Hypothalamus (tissue), 51 donors: ENCODE measurements at places on chromosomes 16 and 17.

GRCh38 chr17:64938925-64939474, 19.7 kb upstream of the LRRC37A3 start:
- no peak for DNase-seq

DNA sequence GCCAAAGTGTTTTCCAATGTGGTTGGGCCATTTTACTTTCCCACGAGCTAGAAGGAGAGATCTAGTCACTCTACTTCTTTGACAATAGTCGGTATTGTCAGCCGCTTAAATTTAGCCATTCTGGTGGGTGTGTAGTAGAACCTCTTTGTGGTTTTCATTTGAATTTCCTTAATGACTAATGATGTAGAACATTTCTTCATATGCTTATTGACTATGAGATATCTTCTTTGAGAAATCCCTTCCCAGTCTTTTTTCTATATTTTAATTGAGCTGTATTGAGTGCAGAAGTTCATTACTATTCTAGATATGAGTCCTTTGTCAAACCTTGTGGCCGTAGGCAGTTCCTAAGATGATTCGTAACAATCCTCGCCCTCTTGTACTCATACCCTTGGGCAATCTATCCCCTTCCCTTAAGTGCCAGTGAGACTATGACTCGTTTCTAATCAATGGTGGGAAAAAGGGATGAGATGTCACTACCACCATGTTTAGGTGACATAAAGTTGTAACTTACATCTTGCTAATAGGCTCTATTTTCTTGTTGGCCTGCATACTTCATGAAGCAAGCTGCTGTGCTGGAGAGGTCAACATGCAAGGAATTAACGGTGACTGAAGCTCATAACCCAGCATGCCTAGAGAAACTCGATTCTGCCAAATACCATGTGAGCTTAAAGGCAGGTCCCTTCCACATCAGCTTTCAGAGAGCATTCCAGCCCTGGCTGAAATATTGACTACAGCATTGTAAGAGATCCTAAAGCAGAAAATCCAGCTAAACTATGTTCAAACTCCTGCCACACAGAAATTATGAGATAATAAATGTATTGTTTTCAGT, 817.9 kb upstream of the SOX9 start:
- DNase-seq, result no peak

- DNase-seq, result no peak
Measured at GRCh38 chr17:10772425-10773380, 31.2 kb downstream of the TMEM238L start.

DNA sequence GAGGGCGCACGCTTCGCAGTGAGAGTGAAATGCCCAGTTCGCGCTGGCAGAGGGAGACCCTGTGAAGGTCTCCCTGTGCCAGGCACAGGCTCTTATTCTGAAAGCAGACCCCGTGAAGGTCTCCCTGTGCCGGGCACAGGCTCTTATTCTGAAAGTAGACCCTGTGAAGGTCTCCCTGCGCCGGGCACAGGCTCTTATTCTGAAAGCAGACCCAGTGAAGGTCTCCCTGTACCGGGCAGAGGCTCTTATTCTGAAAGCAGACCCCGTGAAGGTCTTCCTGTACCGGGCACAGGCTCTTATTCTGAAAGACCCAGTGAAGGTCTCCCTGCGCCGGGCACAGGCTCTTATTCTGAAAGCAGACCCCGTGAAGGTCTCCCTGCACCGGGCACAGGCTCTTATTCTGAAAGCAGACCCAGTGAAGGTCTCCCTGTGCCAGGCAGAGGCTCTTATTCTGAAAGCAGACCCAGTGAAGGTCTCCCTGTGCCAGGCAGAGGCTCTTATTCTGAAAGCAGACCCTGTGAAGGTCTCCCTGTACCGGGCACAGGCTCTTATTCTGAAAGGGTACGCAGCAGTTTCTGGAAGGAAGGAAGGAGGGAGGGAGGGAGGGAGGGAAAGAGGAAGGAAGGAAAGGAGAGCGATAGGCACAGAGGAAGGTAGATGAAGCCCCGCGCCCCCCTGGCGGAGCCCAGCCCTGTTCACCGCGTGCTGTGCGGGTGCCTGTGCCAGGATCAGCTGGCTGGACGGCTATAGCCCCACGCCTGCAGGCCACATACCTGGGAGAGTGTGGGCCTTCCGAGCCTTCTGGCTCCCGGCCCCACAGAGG, 55.3 kb downstream of the WDR45B start:
- DNase-seq, result peak; percentile 70

GRCh38 chr16:396605-397004, 394 bp upstream of the NME4 start:
- no peak for DNase-seq

- no peak for DNase-seq
Measured at GRCh38 chr16:10206215-10206614, 24.0 kb upstream of the GRIN2A start.

DNA sequence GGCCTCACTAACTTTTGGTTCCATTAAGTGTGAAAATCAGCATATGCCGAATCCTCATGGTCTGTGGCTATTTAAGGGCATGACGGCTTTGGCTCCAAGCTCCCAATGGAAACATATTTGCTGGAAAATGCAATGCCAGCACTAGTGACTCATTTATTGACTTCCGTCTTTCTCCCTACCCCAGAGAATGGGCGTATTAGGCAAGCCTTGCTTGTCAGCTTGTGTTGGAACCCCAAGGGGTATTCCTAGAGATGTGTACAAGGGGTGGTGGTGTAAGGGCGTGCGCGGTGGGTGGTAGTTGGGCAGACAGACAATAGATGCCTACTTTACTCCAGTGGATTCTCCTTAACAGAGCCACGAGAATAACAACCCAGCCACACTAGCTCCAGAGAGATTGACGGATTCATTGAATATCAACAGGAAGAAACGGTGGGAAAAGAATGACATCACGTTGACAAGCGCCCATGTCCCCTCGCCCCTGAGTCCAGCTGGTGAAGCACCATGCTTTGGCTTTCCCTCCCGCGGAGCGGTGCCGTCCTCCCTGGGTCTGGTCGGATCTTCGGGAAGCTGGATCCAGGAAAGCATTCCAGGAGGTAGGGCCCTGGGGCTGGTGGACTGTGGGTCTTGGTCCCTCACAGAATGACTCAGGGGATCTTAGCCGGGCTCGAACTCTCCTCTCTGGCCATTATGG, 10.3 kb downstream of the CD300LB start:
- no peak for DNase-seq

DNA sequence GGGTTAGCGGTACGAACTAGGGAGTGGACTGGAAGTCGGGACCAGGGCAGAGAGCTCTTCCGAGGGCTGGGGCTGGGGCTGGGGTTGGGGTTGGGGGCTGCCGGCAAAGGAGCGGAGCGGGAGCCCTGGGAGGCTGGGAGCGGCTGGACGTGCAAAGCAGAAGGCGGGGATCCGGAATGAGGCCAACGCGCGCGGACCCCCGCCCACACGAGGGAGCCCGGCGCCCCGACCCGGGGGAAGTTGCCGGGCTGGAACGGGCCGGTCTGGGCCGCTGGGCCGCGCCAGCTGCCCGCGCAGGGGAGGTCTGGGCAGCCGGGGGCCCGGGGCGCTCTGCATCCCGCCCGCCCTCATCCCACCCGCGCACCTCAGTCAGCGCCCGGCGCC, 323 bp downstream of the ST3GAL2 start:
- no peak for DNase-seq

DNA sequence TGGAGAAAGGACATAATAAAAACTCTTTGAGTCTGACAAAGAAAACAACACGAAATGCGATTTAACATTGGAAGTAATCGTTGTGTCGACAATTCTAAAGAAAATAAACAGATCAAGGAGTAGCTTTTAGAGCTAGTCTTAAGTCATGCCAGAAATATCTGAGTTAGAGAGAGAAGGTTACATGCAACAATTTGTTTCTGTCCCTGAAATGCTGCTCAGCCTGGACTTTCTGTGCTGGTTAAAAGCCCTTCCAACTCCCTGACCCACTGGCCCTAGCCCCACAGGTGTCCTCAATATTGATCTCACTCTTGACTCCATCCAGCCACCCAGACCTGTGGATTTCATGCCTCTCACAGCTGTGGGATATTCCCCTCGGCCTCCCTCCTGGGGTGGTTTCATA, 33.2 kb upstream of the TEX2 start:
- DNase-seq, result no peak

DNA sequence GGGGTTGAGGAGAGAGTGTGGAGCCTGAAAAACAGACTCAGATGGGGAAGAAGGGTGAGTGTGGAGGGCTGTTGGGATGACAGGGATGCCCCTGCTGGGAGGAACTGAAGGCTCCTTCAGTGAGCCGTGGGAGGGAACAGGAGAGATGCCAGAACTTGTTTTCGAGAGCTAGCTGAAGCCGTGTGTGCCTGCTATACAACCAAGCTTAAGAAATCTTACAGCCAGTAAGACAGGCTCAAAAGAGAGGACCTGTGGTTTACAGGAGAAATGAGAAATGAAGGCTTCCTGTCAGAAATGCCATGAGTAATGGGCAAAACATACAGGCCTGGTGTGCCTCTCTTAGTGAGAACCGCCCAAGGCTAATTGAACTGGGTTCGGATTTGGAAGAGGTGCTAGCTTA, 99.6 kb downstream of the SPACA3 start:
- DNase-seq, result no peak

GRCh38 chr17:55283256-55283965, 18.7 kb downstream of the HLF start:
- no peak for DNase-seq

DNA sequence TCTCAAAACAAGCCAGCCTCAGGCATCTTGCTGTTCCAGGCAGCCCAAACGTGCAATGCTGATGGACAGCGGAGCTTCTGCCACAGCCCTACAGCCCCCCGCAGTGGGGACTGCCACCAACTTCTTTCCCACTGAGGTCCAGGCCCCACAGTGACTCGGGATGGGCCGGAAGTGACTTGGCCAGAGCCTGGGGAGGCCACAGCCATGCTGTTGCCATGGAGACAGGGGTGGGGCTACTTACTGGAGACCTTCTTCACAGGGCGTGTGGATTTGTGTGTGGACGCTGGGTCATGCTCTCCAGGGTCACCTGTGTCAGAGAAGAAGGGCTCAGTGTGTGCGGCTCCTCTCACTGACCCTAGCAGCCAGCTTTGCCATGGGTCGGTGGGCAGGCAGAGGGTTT, 15.0 kb downstream of the TRIM25 start:
- no peak for DNase-seq

DNA sequence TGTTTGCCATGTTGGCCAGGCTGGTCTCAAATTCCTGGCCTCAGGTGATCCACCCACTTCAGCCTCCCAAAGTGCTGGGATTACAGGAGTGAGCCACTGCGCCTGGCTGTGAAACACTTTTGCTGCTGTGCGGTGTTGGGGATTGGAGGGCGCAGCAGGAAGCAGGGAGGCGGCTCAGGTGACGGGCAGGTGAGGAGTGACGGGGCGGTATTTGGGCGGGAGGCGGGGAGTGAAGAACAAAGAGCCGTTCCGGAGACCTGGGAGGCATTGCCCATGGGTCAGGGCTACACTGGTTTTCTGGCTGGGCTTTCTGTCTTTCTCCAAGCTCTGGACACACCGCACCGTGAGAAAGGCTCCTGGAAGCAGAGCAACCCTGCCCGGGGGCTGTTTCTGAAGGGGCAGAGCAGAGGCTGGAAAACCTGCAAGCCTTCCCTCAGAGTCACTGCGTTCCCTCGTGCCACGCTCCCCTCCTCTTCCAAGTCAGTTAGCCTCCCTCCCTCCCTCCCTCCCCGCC, 22.1 kb downstream of the CRISPLD2 start:
- no peak for DNase-seq

- no peak for DNase-seq
Measured at GRCh38 chr17:57044976-57045867, 39.8 kb upstream of the AKAP1 start.
